NCI-H1694 (cell line): ENCODE measurements at places on chromosomes 7 and 10.

GRCh38 chr7:110388457-110388856, 702.5 kb upstream of the LRRN3 start:
- DNase-seq: no peak

DNA sequence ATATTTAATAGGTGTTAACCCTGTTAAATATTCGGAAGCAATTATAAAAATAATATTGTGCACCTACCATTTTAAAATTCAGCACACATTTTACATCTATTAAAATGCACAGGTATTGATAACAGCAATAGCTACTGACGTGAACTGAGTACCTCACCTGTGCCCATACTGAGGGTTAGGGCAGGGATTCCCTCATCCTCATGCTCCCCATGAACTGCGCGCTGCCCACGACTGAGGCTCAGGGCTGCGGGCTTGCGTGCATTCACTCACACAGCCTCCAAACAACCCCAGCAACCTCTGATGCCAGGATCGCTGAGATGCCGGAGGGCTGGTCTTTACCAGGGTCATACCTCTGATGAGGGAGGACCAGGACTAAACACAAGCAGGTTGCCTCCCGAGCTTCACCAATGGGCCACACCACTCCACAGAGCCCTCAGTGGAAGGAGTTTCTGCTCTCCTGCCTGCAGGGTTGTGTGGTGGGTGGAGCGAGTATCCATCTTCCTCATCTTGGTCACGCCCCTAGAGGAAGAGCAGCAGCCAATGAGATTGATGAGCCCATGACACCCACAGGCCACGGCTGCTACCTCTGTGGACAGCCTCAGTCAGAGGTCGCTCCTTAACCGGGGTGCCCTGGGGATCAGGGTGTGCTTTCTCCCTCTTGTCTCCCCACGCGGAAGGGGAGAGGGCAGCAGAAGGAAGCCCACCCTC, 478.3 kb downstream of the TNS3 start:
- no peak for DNase-seq

DNA sequence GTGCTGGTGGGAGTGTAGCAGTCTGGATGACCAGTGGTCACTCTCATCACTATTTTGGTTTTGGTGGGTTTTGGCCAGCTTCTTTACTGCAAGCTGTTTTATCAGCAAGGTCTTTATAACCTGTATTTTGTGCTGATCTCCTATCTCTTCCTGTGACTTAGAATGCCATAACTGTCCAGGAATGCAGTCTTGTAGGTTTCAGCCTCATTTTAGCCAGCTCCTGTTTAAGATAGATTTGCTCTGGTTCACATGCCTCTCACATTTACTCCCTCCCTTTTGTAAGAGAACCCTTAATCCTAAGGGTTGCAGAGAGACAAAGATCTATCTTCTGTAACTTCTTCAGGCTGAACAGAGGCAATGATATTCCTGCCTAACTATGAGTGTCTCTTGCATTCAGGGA, 51.2 kb upstream of the INHBA start:
- no peak for DNase-seq

- peak; percentile 73 for DNase-seq
Measured at GRCh38 chr10:82625512-82626189, 750.7 kb downstream of the NRG3 start.

DNA sequence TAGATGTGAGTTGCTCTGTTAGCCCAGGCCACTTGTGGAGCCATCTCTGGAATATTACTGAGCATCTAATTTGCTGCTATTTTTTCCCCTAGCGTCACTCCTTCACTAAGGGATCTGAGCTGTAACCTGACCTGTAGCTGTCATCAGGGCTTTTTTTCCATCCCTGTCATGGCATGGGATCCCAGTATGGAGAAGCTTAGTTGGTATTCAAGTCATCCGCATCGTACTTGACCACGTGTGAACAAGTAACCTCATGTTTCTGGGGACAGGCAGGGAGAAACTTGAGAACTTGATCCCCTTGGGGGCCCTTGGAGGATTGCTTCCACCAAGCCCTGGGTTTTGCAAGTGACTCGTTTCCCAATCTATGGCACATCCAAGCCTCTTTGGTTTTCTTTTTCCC, 474.4 kb upstream of the GALNT17 start:
- no peak for DNase-seq
